Stimulated activated CD4-positive, alpha-beta T cell treated with anti-CD3 and anti-CD28 coated beads, Interleukin-12 subunit alpha, Interleukin-12 subunit beta, amount 100 ng/mL, for 48 hours (primary cell): ENCODE measurements at places on chromosomes 11 and 22.
A peak's percentile ranks its signal among the peaks of the same experiment; 100 is the strongest.

- DNase-seq, result peak; percentile 32
Measured at GRCh38 chr11:3905080-3905953, 49.9 kb downstream of the STIM1 start.

GRCh38 chr11:44113018-44113417 lies 17.5 kb downstream of the EXT2 start:
- DNase-seq, result no peak

- no peak for DNase-seq
Measured at GRCh38 chr11:41400124-41400523, 59.3 kb downstream of the LRRC4C start.

DNA sequence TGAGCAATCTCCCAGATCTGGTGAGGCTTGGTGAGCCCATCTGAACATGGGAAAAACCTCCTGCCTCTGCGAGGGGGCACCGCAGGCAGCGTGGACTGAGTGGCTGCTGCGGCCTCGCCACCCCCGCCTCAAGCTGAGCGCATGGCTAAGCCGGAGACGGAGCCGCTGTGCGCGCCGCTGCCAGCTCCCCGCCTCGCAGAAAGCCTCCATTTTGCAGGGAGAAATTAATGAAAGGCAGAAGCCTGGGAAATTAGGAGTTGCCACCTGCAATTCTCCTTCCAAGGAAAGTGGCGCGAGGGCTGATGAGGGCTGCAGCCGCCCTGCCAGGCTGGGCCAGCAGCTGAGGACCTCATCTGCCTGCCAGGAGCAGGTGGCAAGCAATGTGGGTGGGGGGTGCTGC lies 35.6 kb upstream of the TCF20 start:
- no peak for DNase-seq

GRCh38 chr22:46436595-46437175 lies 100.7 kb downstream of the CELSR1 start:
- no peak for DNase-seq

DNA sequence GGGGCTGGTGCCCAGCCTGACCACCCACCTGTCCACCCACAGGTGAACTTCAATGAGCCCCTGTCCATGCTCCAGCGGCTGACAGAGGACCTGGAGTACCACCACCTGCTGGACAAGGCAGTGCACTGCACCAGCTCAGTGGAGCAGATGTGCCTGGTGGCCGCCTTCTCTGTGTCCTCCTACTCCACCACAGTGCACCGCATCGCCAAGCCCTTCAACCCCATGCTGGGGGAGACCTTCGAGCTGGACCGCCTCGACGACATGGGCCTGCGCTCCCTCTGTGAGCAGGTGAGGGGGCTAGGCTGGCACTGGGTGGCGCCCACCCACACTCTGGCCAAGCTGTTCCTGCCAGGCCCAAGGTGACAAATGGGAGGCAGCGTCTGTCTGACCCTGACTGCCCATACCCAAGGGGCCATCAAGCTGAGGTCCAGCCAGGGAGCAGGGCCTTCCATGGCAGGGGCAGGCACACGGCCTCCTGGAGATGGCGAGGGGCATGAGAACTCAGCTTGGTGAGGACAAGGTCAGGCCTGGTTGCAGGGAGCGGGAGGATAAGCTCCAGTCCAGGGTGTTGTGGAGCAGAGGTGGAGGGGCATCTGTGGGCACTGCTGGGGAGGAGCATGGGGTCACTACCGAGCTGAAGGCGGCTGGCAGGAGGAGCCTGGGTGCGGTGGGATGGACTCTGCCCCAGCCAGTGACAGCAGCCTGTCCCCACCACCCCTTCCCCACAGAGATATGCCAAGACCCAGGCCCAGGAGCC lies 77.7 kb downstream of the MORC2 start:
- DNase-seq, result no peak

GRCh38 chr11:126929179-126930061 lies 71.2 kb downstream of the KIRREL3 start:
- no peak for DNase-seq

DNA sequence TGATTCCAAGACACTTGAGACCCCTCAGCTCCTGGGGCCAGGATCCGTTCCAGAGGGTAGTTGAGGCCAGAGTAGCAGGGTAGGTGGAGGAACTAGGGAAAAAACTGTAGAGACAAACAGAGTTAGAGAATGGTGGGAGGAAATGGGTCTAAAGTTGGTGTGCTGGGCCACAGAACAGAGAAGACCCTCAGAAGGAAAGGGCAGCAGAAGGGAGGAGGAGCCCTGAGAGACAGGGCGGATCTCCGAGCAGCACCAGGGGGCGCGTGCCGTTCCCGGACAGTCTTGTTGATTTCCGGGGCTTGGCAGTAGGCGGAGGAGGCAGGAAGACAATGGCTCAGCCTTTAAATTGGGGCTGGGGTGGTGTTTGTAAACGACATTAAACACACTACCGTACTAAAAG lies 2.4 kb upstream of the CECR2 start:
- DNase-seq, result peak; percentile 14

- DNase-seq, result no peak
Measured at GRCh38 chr11:81942646-81943045, 791.0 kb downstream of the FAM181B start.

GRCh38 chr11:116962108-116962507 lies 124.7 kb upstream of the APOA1 start:
- no peak for DNase-seq

DNA sequence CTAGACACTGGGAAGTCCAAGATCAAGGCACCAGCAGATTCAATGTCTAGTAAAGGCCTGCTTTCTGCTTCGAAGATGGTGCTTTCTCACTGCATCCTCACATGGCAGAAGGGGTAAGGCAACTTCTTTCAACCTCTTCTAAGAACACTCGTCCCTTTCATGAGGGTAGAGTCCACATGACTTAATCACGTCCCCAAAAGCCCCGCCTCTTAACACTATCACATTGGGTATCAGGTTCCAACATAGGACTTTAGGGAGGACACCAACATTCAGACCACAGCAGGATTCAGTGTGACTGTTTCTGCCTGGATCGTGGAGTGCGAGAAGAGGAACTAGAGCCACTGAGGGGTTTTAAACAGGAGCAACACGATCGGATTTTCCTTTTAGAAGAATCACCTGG lies 3.7 kb upstream of the TIRAP start:
- no peak for DNase-seq

- no peak for DNase-seq
Measured at GRCh38 chr11:67999704-68000103, 4.2 kb downstream of the UNC93B1 start.

DNA sequence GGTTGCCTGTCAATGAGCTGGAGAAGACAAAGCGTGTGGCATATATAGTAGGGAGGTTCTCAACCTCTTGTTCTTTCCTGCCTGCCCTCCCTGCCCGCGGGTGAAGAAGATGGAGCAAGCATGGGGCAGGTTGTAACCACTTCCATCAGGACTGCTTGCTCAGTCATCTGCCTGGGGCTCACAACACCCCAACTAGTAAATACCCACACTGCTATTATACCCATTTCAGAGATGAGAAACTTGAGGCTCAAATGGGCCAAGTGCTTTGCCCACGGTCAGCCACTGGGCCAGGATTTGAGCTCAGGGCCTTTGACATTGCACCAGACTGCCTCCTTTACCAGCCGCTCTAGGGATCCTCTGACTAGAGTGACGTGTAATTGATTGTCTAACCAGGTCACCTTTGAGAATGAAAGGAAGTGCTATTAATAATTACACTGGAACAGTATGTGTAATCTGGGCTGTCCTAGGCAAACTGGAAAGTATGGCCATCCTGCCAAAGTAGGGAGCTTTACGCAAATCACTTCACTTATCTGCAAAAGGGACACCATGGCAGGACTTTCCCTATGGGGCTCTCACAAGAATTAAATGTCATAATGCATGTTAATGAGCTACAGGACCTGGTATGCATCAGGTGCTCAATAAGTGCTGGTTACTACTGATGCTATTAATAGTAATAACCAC lies 2.8 kb upstream of the CDC42EP1 start:
- no peak for DNase-seq

DNA sequence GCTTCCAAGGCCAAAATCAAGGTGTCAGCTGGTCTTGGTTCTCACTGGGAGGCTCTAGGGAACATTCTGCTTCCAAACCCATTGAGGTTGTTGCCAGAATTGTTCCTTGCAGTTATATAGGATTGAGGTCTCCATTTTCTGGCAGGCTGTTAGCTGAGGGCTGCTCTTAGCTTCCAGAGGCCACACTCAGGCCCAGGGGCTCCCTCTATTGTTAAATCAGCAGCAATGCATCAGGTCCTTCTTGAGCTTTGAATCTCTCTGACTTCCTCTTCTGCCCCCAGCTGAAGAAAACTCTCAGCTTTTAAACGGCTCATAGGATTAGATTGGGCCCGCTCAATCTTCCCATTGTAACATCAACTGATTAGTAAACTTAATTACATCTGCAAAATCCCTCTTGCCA lies 39.3 kb upstream of the BSX start:
- peak; percentile 20 for DNase-seq

- DNase-seq, result no peak
Measured at GRCh38 chr22:37455896-37456295, 28.6 kb upstream of the ELFN2 start.

GRCh38 chr11:11641581-11641980 lies 19.8 kb upstream of the GALNT18 start:
- no peak for DNase-seq
